Cardiac fibroblast (primary cell): ENCODE measurements at places on chromosomes 7 and 10.

GRCh38 chr7:19853261-19853832 is 79.9 kb upstream of the TMEM196 start:
- no peak for DNase-seq

DNA sequence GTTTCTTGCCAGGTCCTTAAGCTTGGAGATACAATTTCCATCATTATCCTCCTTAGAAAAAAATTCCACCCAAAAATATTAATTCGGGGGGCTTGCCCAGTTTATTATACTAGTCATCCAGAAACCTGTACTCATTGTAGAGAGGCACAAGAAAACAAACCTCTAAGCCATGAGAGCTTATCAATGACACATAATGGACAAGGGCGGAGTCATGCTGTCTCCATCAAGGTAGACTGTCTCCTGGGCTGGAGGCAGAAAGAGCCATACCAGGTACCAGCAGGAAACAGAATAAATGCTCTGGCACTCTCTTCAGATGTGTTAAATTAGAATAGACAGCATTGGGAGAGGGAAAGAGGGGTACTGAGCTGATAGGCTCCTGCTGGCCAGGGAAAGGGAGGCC is 69.8 kb upstream of the GSDME start:
- DNase-seq = no peak

GRCh38 chr10:117260084-117260483 is 19.2 kb downstream of the SLC18A2 start:
- DNase-seq = no peak

- DNase-seq = no peak
Measured at GRCh38 chr7:13032576-13032975, 345.1 kb downstream of the ARL4A start.

- no peak for DNase-seq
Measured at GRCh38 chr10:101557541-101557940, 30.5 kb downstream of the POLL start.

- peak; percentile 95 for DNase-seq
Measured at GRCh38 chr7:84701524-84702306, 485.1 kb downstream of the SEMA3D start.

GRCh38 chr7:7098280-7098818 is 84.0 kb upstream of the C1GALT1 start:
- DNase-seq = no peak

- no peak for DNase-seq
Measured at GRCh38 chr10:113459626-113460280, 93.1 kb upstream of the HABP2 start.

GRCh38 chr7:116426428-116427156 is 72.9 kb upstream of the CAV2 start:
- DNase-seq = peak; percentile 95

DNA sequence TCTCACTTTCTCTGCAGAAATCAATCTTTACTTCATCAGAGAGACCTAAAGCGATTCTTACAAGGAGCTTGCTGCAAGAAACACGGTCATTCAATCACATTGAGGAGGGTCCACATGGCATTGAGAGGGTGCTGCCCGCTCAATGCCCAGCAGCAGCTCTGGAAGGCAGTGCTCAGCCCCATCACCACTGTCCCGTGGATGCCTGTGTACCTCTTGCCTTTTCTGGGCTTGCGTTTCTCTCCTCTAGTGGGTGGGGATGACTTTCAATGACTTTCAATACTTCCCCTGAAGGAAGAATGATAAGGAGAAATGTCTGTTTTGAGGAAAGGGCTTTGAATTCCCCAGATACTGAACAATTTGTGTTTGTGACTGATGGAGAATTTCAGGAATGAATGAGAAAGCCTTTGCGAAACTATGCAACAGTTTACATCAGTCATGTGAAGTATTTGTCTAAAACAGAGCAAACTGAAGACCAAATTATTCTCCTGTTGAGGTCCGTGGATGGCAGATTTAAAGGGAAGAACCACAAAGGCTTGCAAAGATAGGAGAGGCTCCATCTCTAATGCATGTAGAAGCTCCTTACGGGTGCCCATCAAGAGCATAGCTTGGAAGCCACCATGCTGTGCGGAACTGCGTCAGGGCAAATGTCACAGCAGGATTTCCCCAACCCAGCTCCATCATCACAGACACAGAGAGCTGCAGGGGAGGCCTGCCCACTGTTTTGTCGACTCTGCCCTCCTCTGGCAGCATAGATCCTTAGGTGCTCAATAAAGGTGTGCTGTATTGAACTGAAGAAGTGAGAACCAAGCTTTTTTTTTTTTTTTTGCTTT is 6.6 kb upstream of the ZNF22 start:
- peak; percentile 79 for DNase-seq

DNA sequence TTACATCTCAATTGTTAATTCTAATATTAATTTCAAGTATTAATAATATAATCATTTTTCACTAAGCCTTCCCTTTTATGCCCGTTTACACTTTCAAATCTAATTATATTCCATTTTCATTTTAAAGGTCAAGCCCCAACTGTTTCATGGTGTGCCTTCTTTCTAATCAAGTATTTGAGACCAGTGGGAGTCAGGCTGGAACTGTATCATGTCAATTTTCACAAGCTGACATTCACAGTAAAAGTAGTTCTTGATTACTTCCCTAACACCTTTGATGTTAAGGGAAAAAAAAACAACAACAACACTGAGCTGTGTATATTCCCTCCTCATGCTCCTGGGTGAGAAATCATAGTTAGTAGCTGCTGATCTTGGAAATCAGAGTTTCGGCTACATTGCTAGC is 38.1 kb downstream of the SFTPD start:
- no peak for DNase-seq

DNA sequence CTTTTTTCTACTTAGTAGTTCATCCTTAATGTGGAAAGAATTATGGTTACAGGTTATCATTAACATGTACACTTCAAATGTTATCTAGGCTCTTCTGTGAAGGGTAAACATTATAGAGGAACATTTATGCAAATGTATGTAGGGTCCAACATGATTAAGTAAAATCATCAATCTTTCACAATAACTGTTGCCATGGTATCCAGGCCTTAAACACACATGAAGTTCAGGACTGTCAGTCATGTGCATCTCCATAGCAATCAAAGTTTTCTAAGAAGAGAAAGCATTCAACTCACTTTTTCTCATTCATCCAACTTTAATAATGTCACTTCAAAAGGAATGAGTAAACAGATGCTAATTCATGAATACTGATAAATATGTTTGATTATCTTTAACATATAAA is 83.6 kb downstream of the DNAJC1 start:
- DNase-seq = no peak

- DNase-seq = no peak
Measured at GRCh38 chr10:29839826-29840515, 205.2 kb upstream of the SVIL start.

DNA sequence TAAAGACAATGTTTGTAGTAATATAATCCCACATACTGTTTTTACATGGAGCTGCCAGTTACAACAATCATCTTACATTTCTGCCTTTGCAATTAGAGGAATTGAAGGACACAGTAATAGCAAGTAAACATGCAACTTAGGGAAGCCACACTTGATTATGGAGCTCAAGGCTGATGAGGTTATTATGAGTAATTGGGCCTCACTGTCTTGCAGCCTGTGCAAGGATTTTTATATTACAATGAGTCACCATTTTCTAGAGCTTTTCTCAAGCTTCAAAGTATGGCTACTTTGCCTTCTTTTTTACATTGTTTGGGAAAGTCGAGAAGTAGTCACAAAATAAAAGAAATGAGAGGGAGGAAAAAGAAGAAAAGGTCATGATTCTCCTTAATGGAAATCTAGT is 226.4 kb downstream of the KIAA1217 start:
- peak; percentile 78 for DNase-seq

DNA sequence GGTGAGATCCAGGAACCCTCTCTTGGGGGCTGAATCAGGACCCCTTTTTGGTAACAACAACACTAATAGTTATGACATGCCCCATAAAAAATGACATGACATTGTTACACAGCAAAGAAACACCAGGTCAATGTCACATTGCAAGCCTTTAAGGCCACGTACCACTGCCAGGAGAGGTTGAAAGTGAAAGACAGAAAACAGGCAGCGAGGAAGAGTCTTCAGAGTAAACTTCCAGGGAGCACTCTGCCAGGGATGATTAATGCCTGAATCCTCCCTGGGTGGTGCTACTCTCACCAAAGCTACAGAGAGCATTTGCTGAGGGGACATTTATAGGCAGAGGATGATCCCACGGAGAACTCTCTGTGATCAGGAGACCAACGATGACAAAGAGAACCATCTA is 551.6 kb downstream of the CALN1 start:
- DNase-seq = no peak

GRCh38 chr10:131230166-131230565 is 81.4 kb downstream of the TCERG1L start:
- DNase-seq = no peak

- DNase-seq = no peak
Measured at GRCh38 chr7:69232445-69233376, 365.6 kb upstream of the AUTS2 start.

DNA sequence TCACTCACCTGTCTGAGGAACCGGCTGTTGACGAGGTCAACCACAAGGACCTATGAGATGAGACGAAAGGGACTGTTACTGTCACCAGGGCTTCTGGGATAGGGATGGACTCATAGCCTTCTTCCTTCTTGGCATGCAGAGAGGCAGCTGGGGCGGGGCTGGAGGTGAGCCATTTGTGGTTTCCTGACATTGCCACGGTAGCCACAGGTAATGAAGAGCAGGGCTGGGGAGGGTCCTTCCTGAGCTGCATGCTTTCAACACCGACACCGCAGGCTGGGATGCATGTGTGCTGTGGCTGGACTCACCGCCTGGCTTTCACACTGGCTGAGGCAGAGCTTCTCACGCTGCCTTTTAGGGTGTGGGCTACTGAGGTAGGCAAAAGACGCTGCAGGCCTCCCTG is 46.4 kb upstream of the MKRN1 start:
- peak; percentile 33 for DNase-seq

DNA sequence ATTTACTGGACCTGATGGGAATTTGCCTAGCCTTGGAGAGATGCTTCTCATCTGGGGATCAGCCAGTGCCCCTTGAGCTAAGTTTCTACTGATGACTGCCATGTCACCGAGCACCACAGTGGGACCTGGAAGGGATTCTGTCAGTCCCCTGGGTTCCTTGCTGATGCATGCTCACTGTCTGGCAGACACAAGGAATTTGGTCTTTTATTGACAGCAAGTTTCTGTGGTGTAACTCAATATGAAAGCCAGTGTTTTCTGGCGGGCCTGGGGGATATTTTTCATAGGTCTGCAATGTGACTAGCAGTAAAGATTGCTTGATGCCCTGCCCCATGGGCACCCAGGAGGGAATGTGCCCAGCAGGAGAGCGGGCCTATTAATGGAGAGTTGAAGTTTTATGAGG is 30.7 kb downstream of the MAP3K8 start:
- no peak for DNase-seq

DNA sequence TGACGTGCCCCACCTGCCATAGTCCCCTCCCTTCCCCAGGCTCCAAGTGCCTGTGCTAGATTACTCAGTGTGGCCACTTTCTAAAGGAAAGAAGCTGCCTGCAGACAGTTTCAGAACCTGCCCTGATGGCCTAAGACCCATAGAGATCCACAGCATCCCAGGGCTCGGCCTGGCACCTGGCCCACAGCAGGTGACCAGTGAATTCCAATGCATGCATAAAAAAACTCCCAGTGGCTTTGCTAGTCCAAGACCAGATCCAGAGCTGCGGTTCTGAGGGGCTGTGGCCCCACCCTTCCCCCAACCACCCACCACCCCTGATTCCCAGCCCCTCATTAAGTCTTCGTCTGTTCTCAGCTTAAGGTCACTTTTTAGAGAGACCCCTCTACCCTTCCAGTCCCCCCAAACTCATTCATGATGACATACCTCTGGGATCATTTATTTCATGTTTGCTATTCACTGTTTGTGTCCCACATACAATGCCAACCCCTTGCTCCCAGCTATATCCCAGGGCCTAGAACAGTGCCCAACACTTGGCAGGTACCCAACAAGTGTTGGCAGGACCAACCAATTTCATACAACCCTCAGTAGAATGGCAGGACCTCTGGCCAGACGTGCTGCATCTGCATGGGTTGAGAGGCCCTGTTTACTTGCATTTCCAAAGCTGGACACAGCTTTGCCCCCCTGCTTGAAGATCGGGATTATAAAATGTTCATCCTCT is 118.1 kb downstream of the RGS10 start:
- DNase-seq = no peak

DNA sequence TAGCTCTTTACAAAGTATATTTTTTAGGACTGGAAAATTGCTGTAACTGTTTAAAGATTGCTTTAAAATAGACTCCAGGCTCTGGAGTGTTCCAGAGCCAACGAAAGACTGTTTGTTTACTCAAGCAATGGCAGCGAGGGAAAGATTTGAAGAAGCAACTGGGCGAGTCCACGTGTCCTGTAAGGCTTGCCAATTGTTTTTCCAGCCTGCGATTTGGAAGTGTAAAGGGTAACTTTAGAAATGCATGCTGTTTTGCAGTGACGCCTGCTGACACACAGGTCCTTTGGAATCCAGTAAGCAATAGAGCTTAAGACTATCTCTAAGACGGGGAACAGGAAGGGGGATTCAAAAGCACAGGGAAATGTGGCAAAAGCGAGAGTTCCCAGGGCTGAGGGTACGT is 55.8 kb downstream of the TACC2 start:
- DNase-seq = peak; percentile 55

- DNase-seq = no peak
Measured at GRCh38 chr10:78332012-78332411, 298.3 kb downstream of the RPS24 start.

GRCh38 chr10:59229441-59229840 is 53.0 kb downstream of the PHYHIPL start:
- peak; percentile 13 for DNase-seq

GRCh38 chr7:110507832-110508231 is 583.1 kb upstream of the LRRN3 start:
- no peak for DNase-seq

DNA sequence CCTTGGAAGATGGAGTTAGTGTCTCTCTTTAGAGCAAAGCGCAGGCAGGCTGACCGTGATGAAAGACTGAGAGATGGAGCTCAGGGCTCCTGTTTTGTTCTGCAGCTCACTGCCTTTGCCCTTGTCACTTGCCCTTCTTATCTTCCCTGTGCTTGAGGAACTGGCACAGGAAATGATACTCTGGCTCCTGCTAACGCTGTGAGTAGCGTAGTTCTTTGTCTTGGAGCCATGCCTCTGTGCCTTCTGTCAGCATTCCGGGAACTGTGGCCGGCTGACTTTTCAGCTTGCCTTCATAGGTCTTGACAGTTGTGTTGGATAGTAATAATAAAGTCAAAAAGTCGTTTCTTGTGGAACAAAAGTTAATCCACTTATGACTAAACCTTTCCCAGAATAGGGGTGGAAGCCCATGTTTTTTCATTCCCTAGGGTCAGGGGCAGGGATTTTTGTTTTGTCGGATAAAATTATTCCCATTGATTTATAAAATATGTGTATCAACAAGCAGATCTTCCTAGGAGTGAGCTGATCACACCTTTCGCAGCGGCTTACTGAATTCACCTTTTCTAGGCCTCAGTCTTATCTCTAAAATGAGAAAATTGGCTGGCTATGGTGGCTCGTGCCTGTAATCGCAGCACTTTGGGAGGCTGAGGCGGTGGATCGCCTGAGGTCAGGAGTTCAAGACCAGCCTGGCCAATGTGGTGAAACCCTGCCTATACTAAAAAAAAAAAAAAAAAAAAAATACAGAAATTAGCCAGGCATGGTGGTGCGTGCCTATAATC is 16.6 kb upstream of the TMEM236 start:
- DNase-seq = peak; percentile 84

- no peak for DNase-seq
Measured at GRCh38 chr10:34589275-34589674, 225.8 kb downstream of the PARD3 start.
